ENCODE measurements at places on chromosomes 11 and 22.

- DNase-seq, result no peak
Measured at GRCh38 chr11:69251639-69252489, 42.1 kb upstream of the MYEOV start.

DNA sequence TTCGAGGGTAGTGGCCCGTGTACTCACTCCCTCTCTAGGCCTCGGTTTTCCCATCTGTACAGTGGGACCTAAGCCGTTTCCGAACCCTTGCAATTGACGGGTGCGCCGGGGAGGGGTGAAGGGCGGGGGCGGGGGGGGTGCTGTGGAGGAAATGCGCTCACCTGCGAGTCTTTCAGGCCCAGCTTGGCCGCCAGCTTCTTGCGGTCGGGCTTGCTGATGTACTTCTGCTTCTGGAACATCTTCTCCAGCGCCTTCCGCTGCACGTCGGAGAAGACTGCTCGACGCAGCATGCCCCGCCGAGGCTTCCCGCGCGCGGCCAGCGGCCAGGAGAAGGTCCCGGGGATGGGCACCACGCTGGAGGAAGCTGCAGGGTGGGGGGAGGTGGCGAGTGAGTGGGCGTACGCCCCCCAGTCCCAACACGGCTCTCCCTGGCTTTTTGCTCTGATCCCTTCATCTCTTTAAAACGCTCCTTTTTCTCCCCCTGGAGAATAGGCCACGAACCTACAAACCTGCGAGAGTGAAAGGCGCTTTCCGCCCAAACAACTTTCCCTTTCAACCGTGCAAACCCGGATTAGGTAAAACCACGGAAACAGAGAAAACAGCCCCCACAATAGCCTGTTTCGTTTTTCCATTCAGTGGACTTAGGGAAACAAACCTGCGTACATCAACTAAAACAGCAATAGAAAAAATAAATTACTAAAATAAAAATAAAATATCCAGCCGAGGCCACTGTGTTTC, 3.2 kb downstream of the DBX1 start:
- DNase-seq, result peak; percentile 56

DNA sequence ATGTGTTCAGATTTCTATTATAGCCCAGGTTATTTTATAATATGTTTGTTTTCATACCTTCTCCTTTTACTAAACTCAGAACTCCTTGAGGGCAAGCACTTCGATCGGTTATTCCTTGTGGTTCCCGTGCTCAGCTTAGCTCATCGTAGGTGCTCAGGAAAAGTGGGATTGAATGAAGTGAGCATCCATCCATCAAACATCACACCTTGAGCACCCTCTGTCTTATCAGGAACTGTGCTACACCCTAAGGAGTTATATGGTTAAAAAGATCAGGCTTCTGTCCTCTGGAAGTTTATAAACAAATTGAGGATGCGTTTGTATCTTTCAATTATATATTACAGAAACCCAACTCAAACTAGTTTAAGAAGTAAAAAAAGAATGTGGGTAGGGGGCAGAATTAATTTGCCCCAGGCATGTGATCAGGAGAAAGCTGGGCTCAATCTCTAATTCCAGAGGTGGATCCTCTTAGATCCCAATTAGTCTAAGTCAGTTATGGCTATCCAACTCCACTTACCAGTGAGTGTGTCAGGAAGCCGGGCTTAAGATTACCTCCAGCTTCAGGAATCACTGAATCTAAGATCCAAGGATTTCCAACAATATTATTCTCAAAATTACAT, 59.9 kb upstream of the RRAS2 start:
- no peak for DNase-seq

- no peak for DNase-seq
Measured at GRCh38 chr11:23866641-23867040, 630.2 kb upstream of the LUZP2 start.

DNA sequence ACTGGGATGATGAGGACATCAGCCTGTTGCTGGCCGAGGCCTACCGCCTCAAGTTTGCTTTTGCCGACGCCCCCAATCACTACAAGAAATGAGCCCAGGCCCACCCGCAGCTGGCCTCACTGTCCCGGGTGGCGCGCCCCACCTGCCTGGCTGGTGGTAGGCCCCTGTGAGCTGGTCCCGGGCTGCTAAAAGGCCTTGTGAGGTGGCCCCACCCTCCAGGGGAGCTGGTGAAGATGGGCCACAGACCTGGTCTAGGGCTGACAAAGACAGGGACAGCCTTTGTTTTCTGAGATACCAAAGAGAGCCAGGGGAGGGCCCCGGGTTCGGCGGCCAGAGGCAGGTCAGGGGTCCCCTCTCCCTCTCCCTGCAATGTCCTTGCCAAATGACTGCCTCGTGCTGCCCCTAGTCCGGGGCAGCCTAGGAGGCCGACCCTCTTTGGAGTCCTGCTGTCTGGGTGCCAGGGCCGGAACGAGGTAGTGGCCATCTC, 411.1 kb downstream of the TBC1D22A start:
- DNase-seq, result no peak

- DNase-seq, result no peak
Measured at GRCh38 chr22:20840646-20841371, 17.8 kb downstream of the PI4KA start.
